Upper lobe of right lung (tissue), 1 donor: ENCODE measurements at places on chromosomes 6 and 20. TPM values are rescaled to one million over a fixed set of nuclear protein-coding genes. Genes with fewer than 3 reads are reported as not detected.

DNA sequence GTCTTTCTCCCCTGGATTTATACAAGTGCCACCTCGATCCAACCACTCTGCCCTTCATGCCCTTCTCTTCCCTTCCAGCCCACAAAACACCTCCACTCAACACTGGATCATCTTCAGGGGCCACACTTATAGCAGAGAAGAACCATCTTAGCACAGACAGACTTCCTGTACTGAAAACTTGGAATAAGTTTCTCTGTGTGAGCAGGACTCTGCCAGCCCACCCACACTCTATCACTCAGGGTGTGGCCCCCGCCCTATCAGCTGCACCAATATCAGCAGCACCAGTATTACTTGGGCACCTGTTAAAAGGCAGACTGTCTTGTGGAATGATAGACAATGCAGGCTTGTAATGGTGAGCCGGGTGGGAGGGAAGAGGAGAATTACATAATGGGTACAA is 86.7 kb downstream of the SCML4 start:
- H3K36me3 ChIP-seq = no peaks in the 10 kb centered on the region
- no peak for DNase-seq
- H3K4me3 ChIP-seq = no peak overlapping the region
- H3K27ac ChIP-seq = peak overlapping the region; percentile 42

DNA sequence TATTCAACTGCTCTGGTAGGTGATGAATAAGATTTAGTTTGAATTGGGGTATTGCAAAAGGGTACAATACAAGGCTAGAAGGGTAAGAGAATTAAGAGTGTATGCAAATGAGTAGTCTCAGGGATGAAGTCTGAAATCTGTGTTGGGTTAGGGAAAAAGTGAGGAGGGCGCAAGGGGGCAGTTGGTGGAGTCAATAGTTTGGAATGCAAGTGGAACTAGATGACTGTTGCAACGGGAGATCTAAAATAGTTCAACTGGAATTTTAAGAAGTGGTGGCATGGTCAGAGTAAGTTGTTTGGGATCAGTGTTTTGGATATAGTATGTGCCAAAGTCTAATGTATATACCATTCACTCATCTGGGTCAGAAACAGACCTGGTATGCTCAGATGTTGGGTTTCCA is 329.6 kb downstream of the GJA1 start:
- no peaks in the 10 kb centered on the region for H3K27me3 ChIP-seq
- no peaks in the 10 kb centered on the region for H3K4me1 ChIP-seq
- no peaks in the 10 kb centered on the region for H3K36me3 ChIP-seq
- H3K27ac ChIP-seq = no peak overlapping the region
- H3K4me3 ChIP-seq = no peak overlapping the region
- DNase-seq = no peak

DNA sequence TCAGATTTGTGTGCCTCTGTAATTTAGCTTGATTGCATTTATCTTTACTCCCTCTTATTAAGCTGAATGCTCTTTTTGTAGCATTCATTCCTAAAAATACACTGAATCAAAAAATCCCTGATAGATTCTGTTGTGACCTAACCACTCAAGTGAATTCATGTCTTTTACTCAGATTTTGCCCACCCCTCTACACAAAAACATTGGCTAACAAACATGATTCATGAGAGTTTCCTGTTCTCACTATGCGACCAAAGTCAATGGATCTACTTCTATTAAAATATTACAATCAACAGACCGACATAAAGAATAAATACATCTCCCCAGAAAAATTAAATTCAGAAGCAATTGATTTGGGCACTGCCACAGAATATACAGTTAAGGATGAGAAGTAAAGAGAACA is 99.5 kb upstream of the THEMIS start:
- no peak for DNase-seq
- no peaks in the 10 kb centered on the region for H3K27me3 ChIP-seq
- H3K4me3 ChIP-seq = no peak overlapping the region
- H3K4me1 ChIP-seq = no peaks in the 10 kb centered on the region
- no peaks in the 10 kb centered on the region for H3K36me3 ChIP-seq
- H3K27ac ChIP-seq = no peak overlapping the region

- peaks cover 68% of the 10 kb centered on the region for H3K4me1 ChIP-seq
- peak overlapping the region; percentile 26 for H3K27ac ChIP-seq
- no peaks in the 10 kb centered on the region for H3K36me3 ChIP-seq
Observed at GRCh38 chr6:144319211-144319610, 34.1 kb downstream of the UTRN start.

DNA sequence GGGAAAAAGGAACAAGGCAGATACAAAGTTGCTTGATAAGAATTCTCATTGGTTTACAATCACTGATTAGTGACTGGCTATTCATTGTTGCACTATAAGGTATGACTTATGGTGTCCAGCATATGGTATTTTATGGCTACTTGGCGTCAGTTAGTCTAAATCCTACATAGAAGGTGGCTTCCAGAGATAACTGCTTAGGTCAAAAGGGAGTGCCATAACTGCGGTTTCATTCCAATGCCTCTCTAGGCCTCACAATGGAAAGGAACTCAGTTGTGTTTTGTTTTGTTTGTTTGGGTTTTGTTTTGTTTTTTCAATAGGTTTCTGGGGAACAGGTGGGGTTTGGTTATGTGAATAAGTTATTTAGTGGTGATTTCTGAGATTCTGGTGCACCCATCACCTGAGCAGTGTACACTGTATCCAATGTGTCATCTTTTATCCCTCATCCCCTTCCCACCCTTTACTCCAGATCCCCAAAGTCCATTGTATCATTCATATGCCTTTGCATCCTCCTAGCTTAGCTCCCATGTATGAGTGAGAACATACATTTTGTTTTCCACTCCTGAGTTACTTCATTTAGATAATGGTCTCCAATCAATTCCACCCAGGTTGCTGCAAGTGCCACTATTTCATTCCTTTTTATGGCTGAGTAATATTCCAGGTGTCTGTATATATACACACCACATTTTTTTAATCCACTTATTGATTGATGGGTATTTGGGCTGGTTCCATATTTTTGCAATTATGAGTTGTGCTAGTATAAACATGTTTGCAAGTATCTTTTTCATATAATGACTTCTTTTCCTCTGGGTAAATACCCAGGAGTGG is 7.0 kb downstream of the GOPC start:
- H3K27ac ChIP-seq = no peak overlapping the region
- peaks cover 11% of the 10 kb centered on the region for H3K4me1 ChIP-seq
- H3K4me3 ChIP-seq = no peak overlapping the region

DNA sequence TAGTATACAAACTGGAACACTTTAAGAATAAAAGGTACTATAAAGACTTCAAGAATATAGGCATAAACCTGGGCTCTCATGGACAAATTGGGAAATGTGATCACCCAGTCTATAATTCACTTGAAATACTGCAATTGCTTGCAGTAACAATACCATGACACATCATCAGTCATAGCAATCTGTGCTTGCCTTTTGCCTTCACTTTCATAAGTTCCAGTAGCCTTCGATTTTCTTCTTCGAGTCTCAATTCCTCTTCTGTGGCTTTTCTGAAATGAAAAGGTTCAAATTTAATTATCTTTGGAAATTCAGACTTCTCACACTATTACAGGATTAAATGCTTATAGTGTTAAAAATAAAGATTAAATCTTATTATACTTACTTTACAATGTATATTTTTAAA is 96.3 kb upstream of the ZBTB24 start:
- no peaks in the 10 kb centered on the region for H3K4me1 ChIP-seq
- DNase-seq = no peak
- no peak overlapping the region for H3K4me3 ChIP-seq
- no peak overlapping the region for H3K27ac ChIP-seq

DNA sequence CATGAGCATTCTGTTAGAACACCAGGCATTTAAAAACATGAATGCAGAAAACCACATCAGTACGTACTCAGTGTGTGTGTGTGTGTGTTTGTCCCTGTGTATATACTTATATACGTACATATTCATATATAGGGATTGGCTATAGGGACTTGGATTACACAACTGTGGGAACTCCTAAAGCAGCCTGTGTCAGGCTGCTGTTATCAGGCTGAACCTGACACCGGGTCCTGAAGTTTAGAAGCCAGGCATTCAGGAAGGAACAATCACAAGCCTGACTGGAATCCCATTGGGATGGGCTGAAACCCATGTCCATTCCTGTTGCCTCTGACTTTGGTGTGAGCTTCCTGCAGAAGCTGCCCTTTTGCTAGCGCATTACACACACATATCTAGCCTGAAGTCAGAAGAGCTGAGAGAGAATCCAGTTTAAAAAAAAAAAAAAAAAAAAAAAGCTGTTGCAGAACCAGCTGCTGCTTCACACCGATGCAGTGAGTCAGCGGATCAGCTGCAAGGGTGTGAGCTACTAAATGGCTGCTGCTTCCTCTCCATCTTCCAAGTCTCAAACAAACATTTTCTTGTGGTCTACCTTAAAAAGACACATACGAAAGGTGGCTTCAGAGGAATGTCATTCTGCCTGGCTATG is 348.1 kb downstream of the THBS2 start:
- no peak overlapping the region for H3K4me3 ChIP-seq
- DNase-seq = no peak
- no peaks in the 10 kb centered on the region for H3K36me3 ChIP-seq
- no peaks in the 10 kb centered on the region for H3K4me1 ChIP-seq
- no peak overlapping the region for H3K27ac ChIP-seq
- no peaks in the 10 kb centered on the region for H3K27me3 ChIP-seq

GRCh38 chr6:15227827-15228318 is 18.0 kb upstream of the JARID2 start:
- no peaks in the 10 kb centered on the region for H3K27me3 ChIP-seq
- DNase-seq = peak; percentile 16
- H3K4me3 ChIP-seq = no peak overlapping the region
- H3K36me3 ChIP-seq = no peaks in the 10 kb centered on the region
- no peaks in the 10 kb centered on the region for H3K4me1 ChIP-seq
- no peak overlapping the region for H3K27ac ChIP-seq

Gene SLC22A16
- 0.87 TPM for total RNA-seq

- no peaks in the 10 kb centered on the region for H3K36me3 ChIP-seq
- no peaks in the 10 kb centered on the region for H3K4me1 ChIP-seq
- peaks cover 4% of the 10 kb centered on the region for H3K27me3 ChIP-seq
- no peak overlapping the region for H3K4me3 ChIP-seq
- no peak for DNase-seq
Observed at GRCh38 chr20:61613917-61614705, 362.1 kb downstream of the CDH4 start.

- no peaks in the 10 kb centered on the region for H3K36me3 ChIP-seq
- no peaks in the 10 kb centered on the region for H3K4me1 ChIP-seq
- no peak overlapping the region for H3K4me3 ChIP-seq
- H3K27me3 ChIP-seq = no peaks in the 10 kb centered on the region
- no peak overlapping the region for H3K27ac ChIP-seq
Observed at GRCh38 chr6:89028774-89029173, 51.8 kb upstream of the PNRC1 start.

Gene MUC22
- not detected for total RNA-seq

Gene HTR1B
- 0.84 TPM for total RNA-seq

GRCh38 chr6:145260484-145261175 is 474.7 kb downstream of the EPM2A start:
- no peaks in the 10 kb centered on the region for H3K36me3 ChIP-seq
- DNase-seq = no peak
- H3K4me1 ChIP-seq = no peaks in the 10 kb centered on the region
- H3K27ac ChIP-seq = no peak overlapping the region
- H3K4me3 ChIP-seq = no peak overlapping the region

Gene PRRT1
- total RNA-seq = 1.4 TPM

Gene SCRT2
- total RNA-seq = not detected

- no peaks in the 10 kb centered on the region for H3K36me3 ChIP-seq
- H3K4me3 ChIP-seq = no peak overlapping the region
- H3K27ac ChIP-seq = no peak overlapping the region
- DNase-seq = no peak
- peaks cover 100% of the 10 kb centered on the region for H3K27me3 ChIP-seq
Observed at GRCh38 chr6:10386756-10387654, 27.9 kb downstream of the TFAP2A start.

GRCh38 chr6:108837236-108837971 is 10.8 kb upstream of the ARMC2 start:
- no peak overlapping the region for H3K27ac ChIP-seq
- peaks cover 6% of the 10 kb centered on the region for H3K4me1 ChIP-seq
- no peak for DNase-seq
- H3K36me3 ChIP-seq = no peaks in the 10 kb centered on the region
- H3K27me3 ChIP-seq = no peaks in the 10 kb centered on the region

Gene RIPPLY2
- total RNA-seq = not detected

GRCh38 chr6:25137480-25137879 is 141.7 kb upstream of the CARMIL1 start:
- no peak for DNase-seq
- H3K27me3 ChIP-seq = no peaks in the 10 kb centered on the region
- H3K27ac ChIP-seq = peak overlapping the region; percentile 94
- no peaks in the 10 kb centered on the region for H3K36me3 ChIP-seq
- peaks cover 18% of the 10 kb centered on the region for H3K4me1 ChIP-seq
- H3K4me3 ChIP-seq = peak overlapping the region; percentile 59

Gene BRPF3
- total RNA-seq = 37.8 TPM

GRCh38 chr20:40144581-40144980 is 544.5 kb downstream of the MAFB start:
- H3K36me3 ChIP-seq = no peaks in the 10 kb centered on the region
- no peak overlapping the region for H3K4me3 ChIP-seq
- H3K27ac ChIP-seq = no peak overlapping the region
- peaks cover 4% of the 10 kb centered on the region for H3K27me3 ChIP-seq
- no peak for DNase-seq

Gene TRIM31
- total RNA-seq = 0.35 TPM

- DNase-seq = no peak
- H3K4me1 ChIP-seq = peaks cover 3% of the 10 kb centered on the region
- no peaks in the 10 kb centered on the region for H3K36me3 ChIP-seq
- no peaks in the 10 kb centered on the region for H3K27me3 ChIP-seq
Observed at GRCh38 chr6:111985202-111985731, 68.6 kb upstream of the CCN6 start.

DNA sequence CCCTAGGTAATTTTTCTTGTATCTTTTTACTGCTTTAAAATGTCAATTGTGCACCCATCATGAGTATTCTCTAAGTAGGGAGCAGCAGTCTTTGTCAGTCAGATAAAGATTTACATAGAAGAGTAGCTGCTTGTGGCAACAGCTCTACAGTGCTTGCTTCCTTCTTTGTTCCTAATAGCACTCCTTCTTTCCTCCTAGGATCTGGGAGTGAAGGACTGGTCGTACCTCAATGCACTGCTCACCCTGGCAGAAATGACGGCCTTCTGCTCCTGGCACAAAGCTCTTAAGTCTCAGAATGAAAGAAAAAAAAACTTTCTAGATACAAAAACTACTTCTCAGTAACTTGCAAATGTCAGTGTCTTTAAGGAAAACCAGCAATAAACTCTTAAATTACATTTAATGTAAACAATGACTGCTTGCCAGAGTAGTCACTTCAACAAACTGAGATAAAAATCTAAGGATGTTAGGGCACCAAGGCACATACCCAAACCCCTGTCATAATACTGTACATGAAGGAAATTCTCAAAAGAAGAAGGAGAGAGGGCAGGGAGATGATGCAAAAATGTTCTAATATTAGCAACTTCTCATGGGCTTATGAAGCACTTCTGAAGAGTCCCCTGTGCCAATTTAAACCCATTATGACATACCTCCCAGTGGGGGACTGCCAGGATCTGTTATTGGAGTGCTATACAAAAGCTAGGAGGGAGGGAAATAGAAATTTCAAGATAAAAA is 34.0 kb downstream of the NCOA6 start:
- H3K4me1 ChIP-seq = peaks cover 11% of the 10 kb centered on the region
- DNase-seq = no peak
- H3K27ac ChIP-seq = peak overlapping the region; percentile 28
- H3K4me3 ChIP-seq = no peak overlapping the region
- peaks cover 27% of the 10 kb centered on the region for H3K36me3 ChIP-seq

Gene PTK7
- 97.1 TPM for total RNA-seq
